Esophagus muscularis mucosa (tissue), 4 donors: ENCODE measurements at places on chromosomes 11 and 22. TPM values are rescaled to one million over a fixed set of nuclear protein-coding genes. Genes with fewer than 3 reads are reported as not detected.

- H3K27me3 ChIP-seq, result no peaks in the 10 kb centered on the region
- no peak overlapping the region for H3K27ac ChIP-seq
- DNase-seq, result no peak
- no peaks in the 10 kb centered on the region for H3K36me3 ChIP-seq
- H3K4me1 ChIP-seq, result no peaks in the 10 kb centered on the region
These were observed 14.2 kb downstream of the GAS2 start for GRCh38 chr11:22680628-22681027.

- no peak overlapping the region for H3K4me3 ChIP-seq
- no peak for DNase-seq
- H3K27ac ChIP-seq, result no peak overlapping the region
- H3K27me3 ChIP-seq, result peaks cover 67% of the 10 kb centered on the region
- H3K36me3 ChIP-seq, result no peaks in the 10 kb centered on the region
- H3K4me1 ChIP-seq, result peaks cover 19% of the 10 kb centered on the region
These were observed 3.3 kb upstream of the CARD10 start for GRCh38 chr22:37522482-37522881.

GRCh38 chr11:2989551-2989950 is 2.6 kb downstream of the NAP1L4 start:
- H3K4me3 ChIP-seq, result peak overlapping the region; percentile 76
- H3K27me3 ChIP-seq, result no peaks in the 10 kb centered on the region

C22orf15 gene
- not detected for total RNA-seq

GRCh38 chr11:119567688-119568582 is 145.0 kb upstream of the THY1 start:
- peaks cover 17% of the 10 kb centered on the region for H3K4me1 ChIP-seq
- no peaks in the 10 kb centered on the region for H3K27me3 ChIP-seq
- H3K4me3 ChIP-seq, result no peak overlapping the region
- no peak for DNase-seq
- no peak overlapping the region for H3K27ac ChIP-seq

SERHL2 gene
- 4.9 TPM for total RNA-seq

- H3K4me3 ChIP-seq, result no peak overlapping the region
- H3K27me3 ChIP-seq, result no peaks in the 10 kb centered on the region
- no peak overlapping the region for H3K27ac ChIP-seq
- DNase-seq, result no peak
- no peaks in the 10 kb centered on the region for H3K36me3 ChIP-seq
- H3K4me1 ChIP-seq, result no peaks in the 10 kb centered on the region
These were observed 166.6 kb downstream of the BRD1 start for GRCh38 chr22:49660794-49661781.

VPREB1 gene
- not detected for total RNA-seq

GRCh38 chr22:36016684-36017083 is 11.9 kb downstream of the RBFOX2 start:
- H3K27ac ChIP-seq, result peak overlapping the region; percentile 68
- H3K4me1 ChIP-seq, result peaks cover 80% of the 10 kb centered on the region
- H3K4me3 ChIP-seq, result no peak overlapping the region

CACNA1I gene
- total RNA-seq, result under 0.01 TPM

BLID gene
- total RNA-seq, result not detected

INS gene
- total RNA-seq, result not detected

VSIG10L2 gene
- total RNA-seq, result 0.39 TPM

MS4A2 gene
- 2.9 TPM for total RNA-seq

DNA sequence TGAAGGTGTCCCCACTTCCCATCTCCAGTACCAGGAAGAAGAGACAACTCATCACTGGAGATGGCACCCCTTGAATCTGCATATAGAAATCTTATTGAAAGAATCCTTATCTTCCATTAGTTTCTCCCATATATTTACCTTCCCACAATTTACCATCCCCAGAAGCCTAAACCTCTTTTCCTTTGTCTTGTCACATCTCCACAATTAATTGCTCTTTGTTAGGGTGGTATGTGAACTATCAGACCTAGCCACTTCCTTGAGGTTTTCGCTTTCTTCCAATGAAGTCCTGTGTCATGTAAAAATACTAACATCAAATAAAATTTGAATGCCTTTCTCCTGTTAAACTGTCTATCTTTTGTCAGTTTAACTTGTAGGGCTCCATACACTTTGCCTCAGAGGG is 37.9 kb downstream of the FAM227A start:
- no peak overlapping the region for H3K4me3 ChIP-seq
- no peaks in the 10 kb centered on the region for H3K27me3 ChIP-seq
- no peaks in the 10 kb centered on the region for H3K36me3 ChIP-seq
- peaks cover 12% of the 10 kb centered on the region for H3K4me1 ChIP-seq
- DNase-seq, result no peak

GRCh38 chr11:59582006-59582405 is 33.6 kb downstream of the OSBP start:
- no peak overlapping the region for H3K27ac ChIP-seq
- no peak for DNase-seq
- H3K27me3 ChIP-seq, result no peaks in the 10 kb centered on the region
- no peak overlapping the region for H3K4me3 ChIP-seq
- peaks cover 89% of the 10 kb centered on the region for H3K36me3 ChIP-seq

DNA sequence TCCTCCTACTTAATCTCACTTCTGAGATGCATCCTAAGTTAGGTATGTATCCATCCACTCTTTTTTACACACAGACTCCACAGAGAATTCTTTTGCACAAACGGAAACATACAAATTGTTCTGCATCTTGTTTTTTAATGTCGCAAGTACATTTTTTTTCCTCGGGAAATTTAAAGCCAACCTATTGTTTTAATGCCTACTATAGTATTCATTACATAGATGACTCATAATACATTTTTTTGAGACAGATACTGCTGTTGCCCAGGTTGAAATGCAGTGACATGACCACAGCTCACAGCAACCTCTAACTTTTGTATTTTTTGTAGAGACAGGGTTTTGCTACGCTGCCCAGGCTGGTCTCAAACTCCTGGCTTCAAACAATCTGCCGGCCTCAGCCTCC is 90.8 kb upstream of the TMEM45B start:
- H3K27ac ChIP-seq, result no peak overlapping the region
- no peaks in the 10 kb centered on the region for H3K4me1 ChIP-seq
- no peak for DNase-seq
- H3K27me3 ChIP-seq, result peaks cover 25% of the 10 kb centered on the region
- no peak overlapping the region for H3K4me3 ChIP-seq
- H3K36me3 ChIP-seq, result no peaks in the 10 kb centered on the region

SHANK3 gene
- 18.7 TPM for total RNA-seq

- no peaks in the 10 kb centered on the region for H3K27me3 ChIP-seq
- H3K36me3 ChIP-seq, result no peaks in the 10 kb centered on the region
- H3K4me1 ChIP-seq, result peaks cover 84% of the 10 kb centered on the region
- no peak overlapping the region for H3K4me3 ChIP-seq
- H3K27ac ChIP-seq, result no peak overlapping the region
These were observed 58.8 kb downstream of the BMAL1 start for GRCh38 chr11:13336246-13336878.

DNA sequence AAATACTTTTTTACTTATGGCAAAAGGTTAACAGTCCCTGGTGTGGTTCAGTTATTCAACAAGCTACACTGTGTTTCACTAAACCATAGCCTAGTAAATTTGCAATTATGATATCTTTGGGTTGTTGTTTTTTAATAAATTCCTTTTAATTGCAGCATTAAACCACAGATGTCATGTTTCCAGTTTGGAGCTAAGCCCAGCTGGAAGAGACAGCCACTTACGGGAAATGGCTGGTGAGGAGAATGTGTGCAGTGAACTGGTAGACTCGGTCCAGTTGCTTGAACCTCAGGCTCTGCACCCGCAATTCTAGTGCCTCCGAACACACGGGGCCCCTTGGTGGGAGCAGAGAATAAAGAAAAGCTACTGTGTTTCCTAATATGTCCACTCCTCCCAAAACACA is 70.8 kb downstream of the WNT11 start:
- H3K36me3 ChIP-seq, result no peaks in the 10 kb centered on the region
- DNase-seq, result no peak
- H3K27me3 ChIP-seq, result no peaks in the 10 kb centered on the region
- no peak overlapping the region for H3K27ac ChIP-seq

ZNF280B gene
- 0.69 TPM for total RNA-seq

GAL3ST1 gene
- total RNA-seq, result 3.2 TPM

DNA sequence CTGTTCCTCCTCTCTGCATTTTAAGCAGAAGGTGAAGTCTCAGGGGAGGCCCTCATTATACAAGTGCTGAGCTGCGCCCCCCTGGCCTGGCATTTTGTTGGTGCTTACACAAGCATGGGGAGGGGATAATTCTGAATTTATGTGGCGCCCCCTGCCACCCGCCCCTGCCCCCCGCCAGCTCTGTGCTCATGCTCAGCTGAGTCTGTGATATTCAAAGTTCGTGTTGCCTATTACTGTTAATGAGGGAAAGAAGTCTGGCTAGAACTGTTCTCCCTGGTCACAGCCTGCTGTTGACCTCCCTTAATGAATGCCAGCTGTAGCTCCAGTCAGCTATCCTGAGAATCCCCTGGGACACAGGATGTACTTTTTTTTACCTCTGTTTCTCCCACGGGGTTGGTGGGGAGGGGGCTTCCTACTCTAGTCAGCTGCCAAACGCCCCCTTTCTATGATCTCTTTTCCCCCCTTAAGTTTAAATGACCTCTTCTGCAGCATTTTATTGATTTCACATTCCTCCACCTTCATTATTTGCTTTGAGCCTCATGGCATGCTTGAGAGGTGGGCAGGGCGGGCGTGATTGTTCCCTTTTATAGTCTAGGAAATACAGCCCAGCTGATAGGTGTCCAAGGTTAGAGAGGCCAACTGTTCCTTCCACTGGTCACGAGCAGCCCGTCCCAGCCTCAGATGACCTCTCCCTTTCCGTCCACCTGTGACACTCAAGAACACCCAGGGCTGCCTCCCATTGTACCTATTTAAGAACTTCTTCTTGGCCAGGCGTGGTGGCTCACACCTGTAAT is 12.2 kb downstream of the USP2 start:
- H3K27ac ChIP-seq, result peak overlapping the region; percentile 95
- peak overlapping the region; percentile 15 for H3K4me3 ChIP-seq
- H3K4me1 ChIP-seq, result peaks cover 91% of the 10 kb centered on the region
- no peak for DNase-seq
- no peaks in the 10 kb centered on the region for H3K36me3 ChIP-seq
- no peaks in the 10 kb centered on the region for H3K27me3 ChIP-seq

GRCh38 chr11:93623179-93623578 is 38.3 kb upstream of the CEP295 start:
- no peak overlapping the region for H3K27ac ChIP-seq
- H3K27me3 ChIP-seq, result no peaks in the 10 kb centered on the region

- DNase-seq, result no peak
- H3K4me3 ChIP-seq, result peak overlapping the region; percentile 59
- no peaks in the 10 kb centered on the region for H3K36me3 ChIP-seq
- H3K27ac ChIP-seq, result peak overlapping the region; percentile 71
These were observed 131.4 kb upstream of the C11orf58 start for GRCh38 chr11:16606784-16607674.

DNA sequence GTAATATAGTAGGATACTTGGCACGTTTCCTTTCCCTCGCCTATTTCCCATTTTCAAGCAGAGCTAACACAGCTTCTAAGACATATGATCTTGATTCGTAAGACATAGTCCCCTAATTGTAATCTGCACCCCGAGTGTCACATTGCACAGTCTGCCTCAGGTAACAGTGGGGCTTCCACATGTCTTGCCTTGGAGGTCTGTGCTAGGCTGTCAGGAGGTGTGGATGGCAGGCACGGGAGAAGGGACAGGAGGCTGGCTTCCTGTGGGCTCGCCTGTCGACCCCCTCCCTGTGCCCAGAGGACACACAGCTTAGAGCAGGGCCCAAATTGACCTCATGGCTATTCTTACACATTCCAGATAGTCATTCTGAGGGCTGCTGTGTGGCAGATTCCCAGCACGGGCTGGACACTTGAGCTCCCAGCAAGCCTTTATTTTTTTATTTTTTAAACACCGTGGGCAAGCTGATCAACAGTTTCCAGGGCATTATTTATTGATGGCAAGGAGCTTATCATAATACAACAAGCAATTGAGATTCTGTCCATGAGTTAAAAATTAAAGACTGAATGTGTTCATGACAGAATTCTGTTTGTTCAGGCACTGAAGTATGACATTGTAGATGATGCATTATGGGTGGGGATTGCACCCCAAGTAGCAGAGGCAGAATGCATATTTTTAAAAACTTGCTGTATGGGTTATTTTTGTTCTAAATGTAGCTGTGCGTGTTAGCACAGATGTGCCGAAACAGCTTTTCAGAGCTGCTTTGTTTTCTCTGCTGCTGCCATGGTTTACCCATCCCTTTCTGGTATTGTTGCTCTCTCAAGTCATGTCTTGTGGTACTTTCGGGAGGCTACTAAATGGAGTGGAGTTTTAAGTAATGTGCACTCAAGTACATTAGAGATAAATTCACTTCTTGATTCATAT is 113.0 kb downstream of the ATXN10 start:
- H3K4me1 ChIP-seq, result peaks cover 43% of the 10 kb centered on the region
- no peak overlapping the region for H3K27ac ChIP-seq
- no peaks in the 10 kb centered on the region for H3K27me3 ChIP-seq
- no peak overlapping the region for H3K4me3 ChIP-seq
- DNase-seq, result no peak

- no peak for DNase-seq
- no peak overlapping the region for H3K4me3 ChIP-seq
- H3K27ac ChIP-seq, result no peak overlapping the region
- no peaks in the 10 kb centered on the region for H3K36me3 ChIP-seq
- peaks cover 26% of the 10 kb centered on the region for H3K4me1 ChIP-seq
- peaks cover 25% of the 10 kb centered on the region for H3K27me3 ChIP-seq
These were observed 871 bp upstream of the SEZ6L start for GRCh38 chr22:26168330-26168851.

GRCh38 chr11:20821046-20821445 is 151.7 kb downstream of the NELL1 start:
- no peaks in the 10 kb centered on the region for H3K27me3 ChIP-seq
- no peaks in the 10 kb centered on the region for H3K36me3 ChIP-seq
- H3K4me1 ChIP-seq, result no peaks in the 10 kb centered on the region
- no peak overlapping the region for H3K27ac ChIP-seq
- no peak for DNase-seq
- no peak overlapping the region for H3K4me3 ChIP-seq

GRCh38 chr22:40023341-40023841 is 28.6 kb downstream of the FAM83F start:
- H3K4me3 ChIP-seq, result no peak overlapping the region
- no peaks in the 10 kb centered on the region for H3K36me3 ChIP-seq
- no peaks in the 10 kb centered on the region for H3K27me3 ChIP-seq
- no peak for DNase-seq
- H3K4me1 ChIP-seq, result peaks cover 7% of the 10 kb centered on the region

DNA sequence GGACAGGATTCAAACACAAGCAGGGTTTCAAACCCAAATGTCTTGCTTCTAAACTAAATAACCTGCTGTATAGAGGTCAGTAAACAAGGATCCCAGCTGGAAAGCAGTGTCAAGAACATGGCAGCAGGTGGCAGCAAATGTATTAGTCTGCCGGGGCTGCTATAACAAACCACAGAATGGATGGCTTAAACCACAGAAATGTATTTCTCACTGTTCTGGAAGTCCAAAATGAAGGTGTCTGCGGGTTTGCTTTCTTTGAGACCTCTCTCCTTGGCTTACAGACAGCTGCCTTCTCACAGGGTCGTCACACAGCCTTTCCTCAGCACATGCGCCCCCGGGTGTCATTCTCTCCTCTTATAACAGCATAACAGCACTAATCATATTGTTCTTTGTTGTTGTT is 65.1 kb upstream of the LRRC55 start:
- H3K4me3 ChIP-seq, result no peak overlapping the region
- H3K27ac ChIP-seq, result no peak overlapping the region

- no peaks in the 10 kb centered on the region for H3K27me3 ChIP-seq
- peak overlapping the region; percentile 38 for H3K27ac ChIP-seq
- DNase-seq, result no peak
- H3K4me3 ChIP-seq, result no peak overlapping the region
- peaks cover 14% of the 10 kb centered on the region for H3K4me1 ChIP-seq
These were observed 29.7 kb upstream of the ST14 start for GRCh38 chr11:130129922-130130321.
